ENCODE measurements at places on chromosomes 13 and 19.

DNA sequence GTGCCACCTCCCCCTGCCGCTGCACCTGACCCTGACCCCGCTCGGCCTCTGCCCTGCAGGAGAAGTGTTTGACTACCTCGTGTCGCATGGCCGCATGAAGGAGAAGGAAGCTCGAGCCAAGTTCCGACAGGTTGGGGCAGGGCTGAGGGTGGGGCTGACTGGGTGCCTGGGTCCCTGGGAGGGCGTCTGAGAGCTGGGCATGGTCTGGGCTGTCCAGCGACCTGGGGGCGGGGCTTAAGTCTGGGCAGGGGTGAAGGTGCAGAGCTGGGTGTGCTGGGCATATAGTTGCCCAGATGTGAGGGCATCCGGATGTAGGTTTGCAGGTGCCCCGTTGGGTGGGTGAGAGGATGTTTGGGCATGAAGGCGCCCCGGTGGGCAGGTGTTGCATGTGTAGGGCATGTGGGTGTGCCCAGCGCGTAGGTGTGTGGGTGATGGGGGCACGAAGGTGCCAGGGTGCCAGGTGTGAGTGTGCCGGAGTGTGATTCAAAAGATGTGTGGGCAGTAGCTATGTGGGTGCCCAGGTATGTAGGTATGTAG is 13.8 kb downstream of the MARK4 start:
- DNase-seq: no peak

DNA sequence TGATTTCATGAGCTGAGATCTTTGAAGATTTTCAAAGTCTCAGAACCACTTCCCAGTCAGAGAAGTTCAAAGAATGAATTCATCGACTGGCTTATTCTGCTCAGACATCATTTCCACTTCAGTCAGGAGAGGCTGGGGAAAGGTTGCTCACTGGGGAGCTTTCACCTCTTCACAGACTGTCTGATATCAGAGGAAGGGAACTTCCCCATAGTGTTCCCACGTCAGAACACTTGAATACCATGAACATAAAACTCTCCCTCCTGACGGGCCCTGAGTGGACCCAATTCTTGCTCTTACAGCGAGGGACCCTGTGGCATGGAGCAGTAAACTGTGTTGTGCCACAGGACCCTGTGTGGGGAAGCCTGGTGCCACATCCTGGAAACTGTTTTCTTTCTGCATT is 492.6 kb downstream of the COG6 start:
- DNase-seq: peak; percentile 9

- DNase-seq: no peak
These were observed 286.3 kb downstream of the POU4F1 start for GRCh38 chr13:78317030-78317429.

DNA sequence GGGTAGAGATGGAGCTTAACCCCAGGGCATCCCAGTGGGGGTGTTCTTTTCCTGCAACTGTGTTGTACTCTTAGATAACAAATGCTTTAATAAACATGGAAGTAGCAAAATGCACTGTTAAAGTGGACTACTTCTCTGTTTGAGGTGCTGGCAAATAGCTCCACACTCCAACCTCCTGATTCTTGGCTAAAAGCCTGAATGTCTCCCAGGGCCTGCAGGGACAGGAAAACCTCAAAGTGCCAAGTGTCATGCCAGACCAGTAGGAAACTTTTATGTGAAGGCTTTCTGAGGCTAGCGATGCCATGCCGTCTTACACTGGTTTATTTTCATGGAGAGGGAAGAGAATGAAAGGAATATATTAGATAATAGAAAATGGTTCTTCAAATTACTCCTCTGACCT is 6.8 kb downstream of the FREM2 start:
- no peak for DNase-seq

DNA sequence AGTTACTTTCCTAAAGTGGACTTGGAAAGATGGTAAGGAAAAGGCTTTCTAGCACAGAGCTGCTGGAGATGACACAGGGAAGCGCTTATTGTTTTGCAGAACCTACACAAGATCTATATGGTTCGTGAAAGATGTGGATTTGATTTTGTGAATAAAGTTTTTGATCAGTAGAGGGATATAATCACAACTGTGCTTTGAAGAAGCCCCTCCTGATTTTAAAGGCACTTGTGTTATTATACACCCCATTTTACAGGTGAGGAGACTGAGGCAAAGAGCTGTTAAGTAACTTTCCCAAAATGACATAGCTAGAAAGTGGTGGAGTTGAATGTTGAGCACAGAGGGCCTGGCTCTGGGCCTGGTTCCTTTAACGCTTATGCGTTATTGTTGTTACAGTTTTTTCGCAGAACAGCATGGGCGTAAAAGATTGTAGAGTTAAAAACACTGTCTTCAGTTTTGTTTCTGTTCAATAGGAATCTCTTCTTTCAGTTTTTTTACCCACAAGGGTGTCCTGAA is 1.4 kb downstream of the TDRD3 start:
- DNase-seq: no peak

GRCh38 chr19:43595605-43595998 is 332 bp downstream of the IRGQ start:
- no peak for DNase-seq

DNA sequence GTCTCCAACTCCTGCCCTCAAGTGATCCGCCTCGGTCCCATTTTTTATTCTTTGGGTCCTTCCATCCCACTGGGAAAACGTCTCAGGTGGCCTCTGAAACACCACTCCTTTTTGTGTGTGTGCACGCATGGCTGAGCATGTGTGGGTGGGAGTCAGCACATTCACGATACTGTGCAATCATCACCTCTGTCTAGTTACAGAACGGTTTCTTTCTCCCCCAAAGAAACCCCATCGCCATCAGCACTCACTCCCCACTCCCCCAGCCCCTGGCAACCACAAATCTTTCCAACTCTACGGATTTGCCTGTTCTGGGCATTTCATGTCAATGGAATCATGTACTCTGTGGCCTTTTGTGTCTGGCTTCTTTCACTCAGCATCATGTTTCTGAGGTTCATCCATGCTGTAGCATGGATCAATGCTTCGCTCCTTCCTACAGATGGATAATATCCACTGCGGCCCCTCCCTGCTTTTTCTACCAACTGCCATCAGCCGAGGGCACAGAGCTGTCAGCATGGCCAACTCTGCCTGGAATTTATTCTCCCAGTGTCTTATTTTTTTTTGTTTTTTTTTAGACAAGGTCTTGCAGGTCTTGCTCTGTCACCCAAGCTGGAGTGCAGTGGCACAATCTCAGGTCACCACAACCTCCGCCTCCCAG is 9.7 kb downstream of the F2RL3 start:
- no peak for DNase-seq

- DNase-seq: peak; percentile 35
These were observed 39.3 kb downstream of the MBNL2 start for GRCh38 chr13:97261254-97262005.

- no peak for DNase-seq
These were observed 23.0 kb downstream of the TUBA3C start for GRCh38 chr13:19158526-19159174.

- DNase-seq: peak; percentile 19
These were observed 463 bp upstream of the TSC22D1 start for GRCh38 chr13:44576351-44577235.

- no peak for DNase-seq
These were observed 48.5 kb downstream of the GAS6 start for GRCh38 chr13:113815151-113816058.

DNA sequence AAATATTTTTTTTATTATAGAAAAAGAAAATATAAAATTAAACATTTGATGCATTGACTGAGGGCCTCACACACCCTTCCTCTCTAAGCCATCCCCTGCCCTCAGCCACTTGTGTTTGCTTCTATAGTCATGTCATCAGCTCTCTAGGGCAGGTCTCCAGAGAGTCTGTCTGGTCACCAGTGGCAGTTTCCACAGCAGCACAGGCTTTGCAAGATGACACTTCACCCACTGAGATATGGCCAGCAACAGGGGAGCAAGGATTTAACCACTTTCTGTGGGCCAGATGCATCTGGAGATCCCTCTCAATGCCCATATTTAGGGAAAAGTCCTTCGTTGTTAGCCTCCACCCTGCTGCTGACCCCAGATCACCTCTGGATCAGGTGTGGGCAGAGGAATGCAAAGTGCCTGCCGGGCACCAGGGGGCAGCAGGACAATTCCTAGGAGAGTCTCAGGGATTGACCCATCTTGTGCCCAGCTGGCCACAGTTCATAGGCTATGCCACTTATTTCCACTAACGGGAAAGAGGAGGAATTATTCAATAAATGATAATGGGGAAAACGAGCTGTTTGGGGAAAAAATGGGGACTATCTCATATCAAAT is 4.8 kb downstream of the ABCC4 start:
- no peak for DNase-seq

- DNase-seq: no peak
These were observed 70.4 kb downstream of the LATS2 start for GRCh38 chr13:20990910-20991525.

- no peak for DNase-seq
These were observed 12.0 kb upstream of the CPB2 start for GRCh38 chr13:46116653-46117502.

DNA sequence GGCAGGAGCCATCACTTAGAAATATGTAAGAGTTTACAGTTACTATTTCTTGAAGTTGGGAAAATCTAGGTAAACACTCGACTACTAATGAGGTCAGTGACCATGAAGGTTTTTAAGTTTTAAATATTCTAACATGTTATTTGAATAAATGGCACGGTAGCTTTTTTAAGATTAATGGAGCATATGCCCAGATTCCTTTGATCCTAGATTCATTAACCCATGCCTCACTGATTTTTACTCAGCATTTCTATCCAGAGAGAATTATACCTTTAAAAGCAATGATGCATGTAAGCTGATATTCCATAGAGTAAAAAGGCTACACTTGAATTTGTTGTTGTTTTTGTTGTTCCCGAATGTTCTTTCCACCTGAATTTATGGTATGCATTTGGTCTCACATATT is 541.4 kb downstream of the DACH1 start:
- DNase-seq: no peak

GRCh38 chr13:35804901-35805300 is 326.3 kb downstream of the DCLK1 start:
- DNase-seq: no peak

- no peak for DNase-seq
These were observed 3.5 kb downstream of the CIC start for GRCh38 chr19:42272535-42272897.

- DNase-seq: no peak
These were observed 123.0 kb downstream of the COL4A1 start for GRCh38 chr13:110183910-110184309.

- no peak for DNase-seq
These were observed 18.2 kb downstream of the UPF1 start for GRCh38 chr19:18849838-18850400.

DNA sequence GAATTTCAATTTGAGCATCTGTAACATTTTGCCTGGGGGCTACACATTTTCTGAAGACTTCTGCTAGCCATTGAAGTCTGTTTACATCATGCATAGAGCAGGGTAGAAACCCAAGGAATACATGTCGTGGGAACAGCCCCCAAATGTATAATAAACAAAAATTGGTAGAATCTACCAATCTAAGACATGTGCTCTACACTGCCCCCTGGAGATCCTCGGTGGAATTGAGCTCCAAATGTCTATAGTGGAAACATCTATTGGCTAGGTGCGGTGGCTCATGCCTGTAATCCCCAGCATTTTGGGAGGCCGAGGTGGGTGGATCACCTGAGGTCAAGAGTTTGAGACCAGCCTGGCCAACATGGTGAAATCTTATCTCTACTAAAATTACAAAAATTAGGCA is 57.3 kb downstream of the MBD3L2B start:
- DNase-seq: no peak

GRCh38 chr13:86052141-86052540 is 252.9 kb upstream of the SLITRK6 start:
- DNase-seq: no peak

GRCh38 chr13:33202644-33203169 is 82.8 kb downstream of the STARD13 start:
- no peak for DNase-seq
